Tracheal epithelial cell (primary cell): ENCODE measurements at places on chromosomes 12 and 14. TPM values are rescaled to one million over a fixed set of nuclear protein-coding genes. Genes with fewer than 3 reads are reported as not detected.

The MDM2 gene
- total RNA-seq: 107 and 191 TPM in 2 replicates

The CDK4 gene
- total RNA-seq: 128 and 199 TPM in 2 replicates

The BTG1 gene
- 16.8 and 21.7 TPM in 2 replicates for total RNA-seq

The INSM2 gene
- total RNA-seq: not detected in 2 replicates

The SMIM10L1 gene
- total RNA-seq: 3.9 and 5.5 TPM in 2 replicates

The HOXC11 gene
- total RNA-seq: 0.24 TPM in 1 of 2 replicates, not detected in the other

The PROX2 gene
- total RNA-seq: under 0.01 TPM in 1 of 2 replicates, not detected in the other

The CDCA3 gene
- total RNA-seq: under 0.01 and 2.4 TPM in 2 replicates

The EEF1AKMT3 gene
- total RNA-seq: 3.6 and 10.4 TPM in 2 replicates

The COL2A1 gene
- total RNA-seq: 0.48 and 0.64 TPM in 2 replicates

The SSTR1 gene
- under 0.01 TPM in 1 of 2 replicates, not detected in the other for total RNA-seq
